HT1080 (cell line): ENCODE measurements at places on chromosomes 4 and X.

- peak; percentile 74 for DNase-seq
Observed at GRCh38 chr4:131499141-131499873, 1649.8 kb upstream of the PCDH10 start.

GRCh38 chr4:14961292-14961691 is 41.0 kb upstream of the CPEB2 start:
- no peak for DNase-seq

DNA sequence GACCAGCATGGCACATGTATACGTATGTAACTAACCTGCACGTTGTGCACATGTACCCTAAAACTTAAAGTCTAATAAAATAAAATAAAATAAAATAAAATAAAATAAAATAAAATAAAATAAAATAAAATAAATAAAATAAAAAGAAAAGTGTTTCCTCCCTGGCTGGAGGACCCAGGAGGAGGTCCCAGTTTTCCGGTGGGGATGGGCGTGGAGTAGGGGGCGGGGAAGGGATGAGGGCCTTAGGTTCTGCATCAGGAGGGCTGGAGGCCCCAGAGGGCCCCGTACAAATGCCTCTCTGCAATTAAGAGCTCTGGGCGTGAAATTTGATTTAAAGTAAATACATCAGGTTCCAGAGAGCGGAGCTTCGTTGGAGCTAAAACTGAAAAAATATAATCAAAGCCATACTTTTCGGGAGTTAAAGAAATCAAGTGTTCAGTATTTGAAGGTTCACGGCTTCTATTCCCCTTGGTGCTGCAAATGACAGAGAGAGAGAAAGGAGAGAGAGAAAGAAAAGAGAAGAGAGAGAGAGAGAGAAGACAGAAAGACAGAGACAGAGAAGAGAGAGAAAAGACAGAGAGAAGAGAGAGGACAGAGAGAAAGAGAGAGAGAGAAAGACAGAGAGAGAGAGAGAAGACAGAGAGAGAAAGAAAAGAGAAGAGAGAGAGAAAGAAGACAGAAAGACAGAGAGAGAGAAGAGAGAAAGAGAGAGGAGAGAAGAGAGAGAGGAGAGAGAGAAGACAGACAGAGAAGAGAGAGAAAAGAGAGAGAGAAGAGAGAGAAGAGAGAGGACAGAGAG is 8.7 kb upstream of the SHOX start:
- no peak for DNase-seq

GRCh38 chr4:38585871-38586270 is 78.1 kb upstream of the KLF3 start:
- DNase-seq = no peak

DNA sequence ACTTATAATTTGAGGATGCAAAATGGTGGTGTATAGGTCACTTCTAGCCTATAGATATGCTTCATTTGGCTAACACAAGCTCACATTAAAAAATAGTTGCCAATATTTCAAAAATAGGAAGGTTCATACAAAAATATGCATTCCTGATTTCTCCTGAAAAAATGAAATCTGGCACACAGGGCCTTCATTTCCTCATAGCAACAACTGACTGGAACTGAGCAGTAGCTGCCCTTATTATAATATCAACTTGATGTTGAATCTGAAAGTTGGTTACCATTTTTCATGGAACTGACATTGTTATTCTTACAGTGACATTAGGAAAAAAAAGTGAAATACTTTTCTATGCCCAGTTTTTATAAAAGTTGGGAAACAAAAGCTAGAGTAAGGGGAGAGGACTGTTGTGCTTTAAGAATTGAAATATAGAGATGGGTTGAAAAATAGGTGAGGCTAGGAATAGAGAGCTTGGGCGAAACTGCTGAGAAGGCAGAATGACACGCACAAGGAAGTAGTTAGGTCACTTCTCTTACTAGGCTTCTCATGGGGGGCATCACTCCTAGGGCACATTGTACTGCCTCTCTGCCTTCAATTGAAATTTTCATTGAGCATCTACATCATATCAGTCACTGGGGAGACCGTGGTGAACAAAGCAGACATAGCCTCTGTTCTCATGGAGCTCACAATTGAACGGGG is 43.1 kb upstream of the C1GALT1C1 start:
- DNase-seq = no peak

GRCh38 chr4:137623013-137623412 is 90.7 kb upstream of the PCDH18 start:
- no peak for DNase-seq

GRCh38 chrX:154775419-154776349 is 13.0 kb downstream of the DKC1 start:
- DNase-seq = no peak

DNA sequence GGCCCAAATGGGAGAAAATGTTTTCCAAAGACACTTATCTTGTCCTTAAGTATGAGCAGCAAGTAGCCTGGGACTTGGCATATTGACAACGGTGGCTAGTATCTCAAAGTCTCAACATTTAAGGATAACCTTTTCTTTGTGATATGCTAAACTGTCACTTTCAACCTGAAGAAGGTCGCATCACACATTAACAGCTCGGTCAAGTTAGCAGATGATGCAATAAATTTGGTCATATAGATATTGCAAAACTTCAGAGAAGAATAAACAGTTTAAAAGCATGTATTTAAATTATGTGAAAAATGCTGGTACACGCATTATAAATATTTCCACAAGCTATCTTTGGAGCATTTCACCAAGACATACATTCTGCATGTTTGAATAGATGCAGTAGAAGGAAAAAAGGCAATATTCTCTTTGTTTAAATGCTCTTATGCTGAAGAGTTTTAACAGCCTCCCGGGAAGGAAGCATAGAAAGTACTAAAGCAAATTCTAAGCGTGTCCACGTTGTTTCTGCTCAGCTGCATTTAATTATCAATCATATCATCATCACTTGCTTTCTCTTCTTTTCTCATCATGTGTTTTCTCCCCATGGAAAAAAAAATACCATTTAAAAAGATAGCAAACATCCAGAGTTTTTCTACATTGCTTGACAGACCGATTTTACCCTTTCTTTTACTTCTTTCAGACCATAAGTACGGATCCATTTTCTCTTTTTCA is 24.2 kb downstream of the ARHGAP6 start:
- no peak for DNase-seq

- DNase-seq = no peak
Observed at GRCh38 chrX:11242704-11243103, 50.5 kb upstream of the AMELX start.

GRCh38 chrX:151680805-151681204 is 14.5 kb upstream of the PRRG3 start:
- DNase-seq = peak; percentile 33

GRCh38 chr4:75821966-75822365 is 80.3 kb downstream of the PPEF2 start:
- DNase-seq = peak; percentile 28

DNA sequence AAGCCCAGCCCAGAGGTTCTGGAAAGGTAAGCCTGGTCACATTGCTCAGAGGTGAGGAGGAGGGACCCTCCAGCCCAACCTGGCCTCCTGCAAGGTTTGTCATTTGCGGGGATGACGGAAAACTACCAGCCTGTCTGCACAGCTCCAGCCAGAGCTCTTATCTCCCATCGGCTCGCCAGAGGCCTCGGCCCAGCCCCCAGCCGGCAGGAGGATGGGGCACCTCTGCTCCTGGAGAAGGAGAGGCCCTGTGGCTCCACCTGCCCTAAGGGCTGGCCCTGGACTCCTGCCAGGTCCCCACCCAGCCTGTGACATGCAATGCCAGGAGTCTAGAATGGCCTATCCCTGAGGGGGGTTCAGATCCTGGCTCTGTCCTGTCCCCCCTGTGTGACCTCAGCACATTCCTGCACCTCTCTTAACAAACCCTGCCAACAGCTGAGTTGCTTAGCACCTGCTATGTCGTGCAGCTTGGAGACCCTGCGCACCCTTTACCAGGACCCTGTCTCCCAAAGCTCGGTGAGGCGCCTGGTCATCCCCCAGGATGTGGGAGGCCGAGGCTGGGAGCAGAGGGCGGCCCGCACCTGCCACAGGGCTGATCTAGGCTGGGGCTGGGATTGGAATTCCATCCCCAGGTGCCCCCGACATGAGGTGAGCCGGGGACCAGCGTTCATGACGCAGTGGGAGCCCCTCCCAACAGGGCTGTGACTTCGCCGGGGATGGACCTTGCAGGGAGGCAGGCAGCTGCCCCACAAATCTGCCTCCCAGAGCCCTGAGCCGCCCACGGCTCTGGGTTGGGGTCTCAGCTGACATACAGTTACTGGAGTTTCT is 14.4 kb downstream of the ADRA2C start:
- no peak for DNase-seq

DNA sequence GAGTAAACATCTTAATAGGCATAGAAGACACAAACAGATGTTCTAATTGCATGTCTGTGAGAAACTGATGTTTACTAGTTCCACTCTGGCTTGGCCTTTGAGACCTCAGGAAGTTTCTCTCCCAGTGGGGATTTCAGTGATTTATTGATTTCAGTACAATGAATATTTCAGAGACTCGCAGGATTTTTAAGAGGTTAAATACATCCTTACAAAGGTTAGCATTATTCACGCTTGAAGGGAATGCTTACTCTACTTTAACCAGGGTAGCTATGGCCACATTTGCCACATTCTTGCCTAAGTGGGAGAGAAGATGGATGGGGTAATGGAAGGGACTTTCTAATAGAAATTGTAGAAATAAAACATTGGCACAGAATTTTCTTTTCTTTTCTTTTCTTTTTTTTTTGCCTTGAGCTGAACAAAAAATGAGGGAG is 480.1 kb downstream of the SPRY1 start:
- DNase-seq = no peak

- DNase-seq = no peak
Observed at GRCh38 chrX:129749069-129749468, 10.3 kb downstream of the XPNPEP2 start.

GRCh38 chrX:19121898-19122640 is at the start of gene ADGRG2:
TSS of gene ADGRG2 (minus strand) at chrX:19122468. CDS start at chrX:19068834, 53,634 bp downstream.
- DNase-seq = no peak

GRCh38 chrX:27241981-27242380 is 221.2 kb downstream of the PPP4R3C start:
- no peak for DNase-seq

- DNase-seq = peak; percentile 59
Observed at GRCh38 chr4:6771229-6771671, 11.3 kb upstream of the KIAA0232 start.

- DNase-seq = peak; percentile 91
Observed at GRCh38 chr4:59612235-59612634, 1587.9 kb upstream of the ADGRL3 start.

- no peak for DNase-seq
Observed at GRCh38 chrX:109926743-109927662, 75.9 kb upstream of the TMEM164 start.

GRCh38 chr4:154406018-154406795 is 85.4 kb downstream of the DCHS2 start:
- no peak for DNase-seq

- DNase-seq = no peak
Observed at GRCh38 chr4:655464-656151, 18.5 kb downstream of the ATP5ME start.

GRCh38 chr4:37561196-37561802 is 124.9 kb downstream of the RELL1 start:
- DNase-seq = peak; percentile 11

DNA sequence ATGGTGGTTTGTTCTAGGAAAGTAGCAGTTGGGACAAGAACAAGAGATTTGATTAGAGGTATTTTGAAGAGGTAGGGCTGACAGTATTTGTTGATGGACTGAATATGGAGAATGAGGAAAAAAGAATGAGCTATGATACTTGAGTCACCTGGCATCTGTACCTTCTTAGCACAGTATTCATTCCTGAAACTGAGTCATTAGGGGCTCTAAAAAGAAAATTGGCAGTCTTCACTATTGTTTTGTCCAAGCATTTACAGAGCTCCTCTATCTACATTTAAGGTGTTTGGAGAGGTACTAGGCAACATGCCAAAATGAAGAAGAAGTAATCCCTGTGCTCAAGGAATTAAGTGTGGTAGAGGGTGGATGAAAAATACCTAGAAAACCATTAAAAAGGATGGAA is 165.8 kb downstream of the SHROOM4 start:
- DNase-seq = peak; percentile 41

DNA sequence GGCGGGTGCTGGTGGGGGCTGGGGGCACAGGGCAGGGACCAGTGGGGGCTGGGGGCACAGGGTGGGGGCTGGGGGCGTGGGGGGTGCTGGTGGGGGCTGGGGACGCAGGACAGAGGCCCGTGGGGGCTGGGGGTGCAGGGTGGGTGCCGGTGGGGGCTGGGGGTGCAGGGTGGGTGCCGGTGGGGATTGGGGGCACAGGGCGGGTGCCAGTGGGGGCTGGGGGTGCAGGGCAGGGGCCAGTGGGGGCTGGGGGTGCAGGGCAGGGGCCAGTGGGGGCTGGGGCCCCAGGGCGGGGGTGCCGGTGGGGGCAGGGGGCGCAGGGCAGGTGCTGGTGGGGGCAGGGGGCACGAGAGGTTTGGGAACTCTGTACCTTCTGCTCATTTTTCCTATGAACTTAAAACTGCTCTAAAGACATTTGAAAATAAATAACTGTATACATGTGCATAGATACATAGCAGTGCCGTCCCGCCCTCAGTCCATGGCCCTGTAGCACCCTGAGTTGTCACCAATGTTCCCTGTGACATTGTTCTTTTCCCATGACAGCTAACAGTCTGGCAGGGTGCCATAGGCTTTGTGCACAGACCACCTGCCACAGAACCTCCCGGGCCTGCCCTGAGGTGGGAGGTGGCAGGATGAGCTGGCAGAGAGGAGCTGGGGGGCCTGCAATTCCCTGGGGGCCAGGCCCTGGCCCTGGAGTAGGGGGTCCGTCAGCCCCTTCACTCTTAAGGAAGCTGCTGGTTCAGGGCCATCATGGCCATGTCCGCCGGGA is 35.6 kb upstream of the ADRA2C start:
- DNase-seq = no peak
